ENCODE measurements at places on chromosomes 7 and 10.

DNA sequence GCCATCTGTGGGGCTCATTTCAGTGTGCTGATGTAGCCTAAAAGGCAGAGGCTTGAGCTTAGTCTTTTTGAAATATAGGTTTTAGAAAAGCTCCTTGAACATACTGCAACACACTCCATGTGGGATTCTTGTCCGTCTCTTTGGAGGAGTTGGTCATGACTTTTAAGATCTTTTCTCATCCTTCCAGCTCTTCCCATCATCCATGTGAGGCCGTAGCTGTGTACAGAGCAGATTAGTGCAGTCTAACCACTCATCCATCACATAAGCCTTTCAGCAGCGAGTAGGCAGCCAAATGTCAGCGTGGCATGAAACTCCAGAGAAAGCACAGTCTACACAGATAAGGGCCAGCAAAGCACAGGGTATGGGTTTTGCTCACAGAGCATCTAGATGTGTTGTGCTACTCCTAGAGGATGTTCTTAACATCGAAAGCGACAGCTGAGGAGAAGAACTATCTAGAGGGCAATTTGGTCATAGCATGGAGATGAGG, 28.1 kb upstream of the NPVF start:
- no peak for DNase-seq

GRCh38 chr10:51397695-51398094, 301.7 kb downstream of the CSTF2T start:
- DNase-seq: no peak

DNA sequence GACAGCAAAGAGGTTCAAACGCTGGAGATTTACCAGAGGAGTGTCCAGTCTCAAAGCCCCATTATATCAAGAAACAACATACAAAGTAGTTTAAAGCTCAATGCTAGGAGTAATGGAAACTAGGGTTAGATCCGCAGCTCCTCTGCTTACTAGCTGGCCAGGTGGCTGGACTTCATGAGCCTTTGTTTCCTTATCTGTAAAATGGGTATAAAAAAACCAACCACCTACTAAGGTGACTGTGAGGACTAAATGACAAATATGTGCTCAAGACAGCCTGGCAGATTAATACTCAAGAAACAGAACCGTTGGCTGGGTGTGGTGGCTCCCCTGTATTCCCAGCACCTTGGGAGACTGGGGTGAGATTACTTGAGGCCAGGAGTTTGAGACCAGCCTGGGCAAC, 5.8 kb upstream of the RBM20 start:
- DNase-seq: no peak

GRCh38 chr10:60921633-60922032, 22.4 kb downstream of the RHOBTB1 start:
- DNase-seq: no peak

DNA sequence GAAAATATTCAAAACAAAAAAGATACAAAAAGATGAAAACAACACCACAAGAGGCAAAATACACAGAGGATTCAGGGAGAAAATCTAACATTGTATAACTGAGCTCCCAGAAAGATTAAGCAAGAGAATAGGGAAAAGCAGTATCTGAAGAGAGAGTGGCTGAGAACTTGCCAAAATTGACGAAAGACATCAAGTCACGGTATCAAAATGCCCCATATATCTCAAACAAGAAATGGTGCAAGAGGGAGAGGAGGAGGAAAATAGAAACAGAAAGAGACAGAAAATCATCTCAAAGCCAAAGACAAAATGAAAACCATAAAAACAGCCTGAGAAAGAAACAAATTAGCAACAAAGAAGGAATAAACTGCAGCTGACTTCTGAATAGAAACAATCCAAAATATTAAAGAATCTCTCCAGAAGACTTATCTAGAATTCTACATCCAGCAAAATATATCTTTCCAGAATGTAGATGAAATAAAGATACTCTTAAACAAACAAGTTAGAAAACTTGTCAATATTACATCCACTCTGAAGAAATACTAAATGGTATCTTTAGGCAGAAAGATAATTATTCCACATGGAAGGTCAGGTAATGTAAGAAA, 5.5 kb downstream of the USP6NL start:
- DNase-seq: no peak

- no peak for DNase-seq
Observed at GRCh38 chr7:128164061-128164954, 76.8 kb upstream of the LEP start.

DNA sequence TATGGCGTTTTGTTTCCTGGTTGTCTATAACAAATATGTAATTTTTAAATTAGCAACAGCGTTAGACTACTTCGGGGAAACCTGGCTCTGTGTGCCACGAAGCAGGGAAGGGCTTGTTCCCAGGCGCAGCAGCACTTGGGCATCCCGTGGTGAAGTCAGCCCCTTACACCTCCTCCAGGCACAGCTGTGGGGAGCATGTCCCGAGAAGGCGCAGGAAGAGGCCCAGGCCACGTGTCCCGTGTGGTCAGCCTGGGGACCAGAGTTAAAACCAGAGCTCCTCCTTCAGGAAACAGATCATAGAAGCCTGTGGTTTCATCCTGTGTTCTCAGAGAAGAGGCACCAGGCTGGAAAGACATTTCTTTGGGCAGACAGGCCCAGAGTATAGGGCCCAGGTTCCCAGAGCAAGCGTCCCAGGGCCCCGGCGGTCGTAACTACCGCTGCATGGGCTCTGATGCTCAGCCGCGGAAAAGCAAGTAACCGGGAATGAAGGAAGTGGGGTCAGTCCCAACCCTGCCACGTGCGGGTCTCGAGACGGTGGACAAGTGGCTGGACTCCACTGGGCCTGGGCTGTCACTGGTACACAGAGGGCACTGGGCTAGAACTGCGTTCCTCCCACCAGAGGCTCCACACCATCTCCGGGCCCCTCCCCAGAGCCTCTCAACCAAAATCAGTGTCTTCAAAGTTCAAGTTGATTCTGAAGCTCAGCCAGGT, 7.1 kb downstream of the NUDT1 start:
- no peak for DNase-seq

GRCh38 chr7:114107522-114107921, 188.7 kb upstream of the PPP1R3A start:
- DNase-seq: no peak

Measured in NCI-H526 treated with DMSO at 0.1 percent for 48 hours (cell line).